Esophagus squamous epithelium (tissue), 5 donors: ENCODE measurements at places on chromosomes 1 and 21.

DNA sequence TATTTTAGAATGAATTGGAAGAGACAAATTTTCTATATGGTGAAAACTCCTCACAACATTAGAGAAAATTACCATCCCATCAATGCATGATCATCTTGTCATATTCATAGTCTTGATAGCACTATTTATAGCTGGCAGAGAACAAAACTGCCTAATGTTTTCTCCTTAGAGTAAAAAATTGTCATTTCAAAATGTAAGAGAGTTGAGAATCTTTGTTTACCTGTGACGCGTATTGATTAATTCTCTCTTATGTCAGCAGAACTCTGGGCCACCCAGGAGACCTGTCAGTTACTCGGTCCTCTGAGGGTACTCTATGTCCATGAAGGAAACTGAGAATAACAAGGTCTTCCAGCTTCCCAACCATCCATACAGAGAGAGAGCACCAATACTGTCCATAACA, 381.4 kb upstream of the ZP4 start:
- no peak for DNase-seq

- no peak for DNase-seq
Observed at GRCh38 chr1:245378311-245378722, 223.5 kb downstream of the KIF26B start.

- DNase-seq, result no peak
Observed at GRCh38 chr1:168243198-168243597, 17.4 kb downstream of the SFT2D2 start.

DNA sequence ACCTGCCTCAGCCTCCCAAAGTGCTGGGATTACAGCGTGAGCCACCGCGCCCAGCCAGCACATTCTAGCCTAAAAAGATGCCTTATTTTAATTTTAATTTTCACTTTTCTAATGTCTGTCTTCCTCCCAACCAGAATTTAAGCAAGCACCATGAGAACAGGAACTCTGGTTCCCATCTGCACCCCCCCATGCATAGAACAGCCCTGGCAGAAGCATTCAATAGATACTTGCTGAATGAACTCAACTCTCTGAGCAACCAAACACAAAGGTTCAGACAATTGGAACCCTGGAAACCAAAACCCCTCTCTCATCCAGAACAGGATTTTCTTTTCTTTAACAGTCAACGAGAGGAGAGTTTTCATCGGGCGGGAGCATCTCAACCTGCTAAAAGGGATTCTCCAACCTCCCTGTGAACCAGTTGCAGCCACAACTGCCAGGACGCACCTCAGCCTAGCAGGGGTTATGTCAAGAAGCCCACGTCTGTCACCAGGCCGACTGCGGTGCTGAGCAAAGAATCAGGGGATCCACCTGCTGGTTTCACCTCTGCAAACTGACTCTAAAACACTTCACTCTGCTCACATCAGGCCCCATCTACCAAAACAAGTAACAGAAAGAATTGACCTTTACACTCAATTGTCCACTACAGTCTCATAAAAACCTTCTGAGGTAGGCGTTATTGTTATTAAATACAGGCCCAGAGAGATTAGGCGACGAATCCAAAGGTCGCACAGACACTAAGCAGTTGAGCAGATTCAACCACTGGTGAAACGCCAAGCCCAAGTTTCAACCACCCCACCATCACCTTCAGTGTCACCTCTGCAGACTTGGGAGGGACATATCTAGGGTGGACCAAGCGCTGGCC, 1.7 kb downstream of the KIAA2013 start:
- no peak for DNase-seq

DNA sequence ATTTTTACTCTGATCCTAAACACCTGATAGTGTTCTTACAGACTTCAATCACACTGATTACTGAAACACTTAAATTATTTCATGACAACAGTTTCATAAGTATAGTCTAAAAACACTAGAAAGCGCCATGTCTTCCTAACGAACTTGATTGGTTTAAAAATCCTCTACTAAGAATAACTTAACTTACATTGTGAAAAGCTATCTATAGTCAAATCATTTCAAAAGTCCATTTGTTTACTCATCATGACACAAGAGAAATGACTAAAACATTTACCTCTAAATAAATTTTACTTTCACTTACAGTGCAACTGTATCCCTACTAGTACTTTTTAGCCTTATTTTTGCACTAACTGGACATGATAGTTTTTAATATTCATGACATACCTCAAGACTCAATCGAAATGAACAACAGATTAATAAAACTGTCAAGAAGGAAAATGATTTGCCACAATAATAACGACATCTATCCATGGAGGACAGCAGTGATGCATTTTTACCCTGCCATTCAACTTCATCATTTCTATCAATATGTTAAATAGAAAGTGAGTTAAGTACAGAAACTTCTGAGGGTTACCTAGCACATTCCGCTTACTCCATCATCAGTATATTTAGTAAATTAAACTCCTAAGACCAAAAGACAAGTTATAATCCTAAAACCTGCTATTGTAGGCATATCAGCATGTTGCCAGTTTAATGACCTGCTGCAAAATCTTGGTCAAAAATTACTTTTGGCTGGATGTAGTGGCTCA, 38.4 kb downstream of the AHCTF1 start:
- no peak for DNase-seq

DNA sequence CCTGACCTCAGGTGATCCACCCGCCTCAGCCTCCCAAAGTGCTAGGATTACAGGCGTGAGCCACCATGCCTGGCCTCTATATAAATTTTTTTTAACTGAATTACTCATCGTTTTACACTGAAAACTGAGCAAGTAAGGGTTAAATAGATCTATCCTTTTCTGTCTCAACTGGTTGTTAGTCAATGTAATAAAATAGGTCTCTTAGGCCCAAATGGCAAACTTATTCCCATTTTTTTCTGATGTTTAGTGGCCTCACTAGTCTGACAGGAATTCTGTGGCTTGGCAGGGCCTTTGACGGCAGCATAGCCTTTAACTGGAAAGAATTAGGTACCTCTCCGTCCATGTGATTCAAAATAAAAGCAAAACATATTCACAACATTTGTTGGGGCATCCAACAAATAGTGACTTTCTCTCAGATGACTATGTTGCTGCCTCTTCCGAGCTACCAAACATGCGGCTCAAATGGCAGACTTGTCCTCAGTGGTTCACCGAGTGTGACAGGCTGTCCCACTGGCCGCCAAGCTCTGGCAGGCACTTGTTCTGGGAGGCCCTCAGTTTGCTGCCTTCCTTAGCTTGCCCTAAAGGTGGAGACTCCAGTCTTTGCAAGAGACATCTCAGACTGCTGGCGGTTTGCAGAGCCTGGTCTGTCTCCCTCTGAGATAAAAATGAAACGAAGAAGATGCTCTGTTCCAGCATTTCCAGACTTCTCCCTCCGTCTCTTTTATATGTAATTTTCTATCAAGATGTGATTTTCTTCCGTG, 17.4 kb downstream of the ATP1A4 start:
- DNase-seq, result no peak
